RPMI7951 (cell line): ENCODE measurements at places on chromosomes 2 and 18. TPM values are rescaled to one million over a fixed set of nuclear protein-coding genes. Genes with fewer than 3 reads are reported as not detected.

GRCh38 chr2:223155956-223156355, 104.0 kb downstream of the KCNE4 start:
- no peak for DNase-seq

DNA sequence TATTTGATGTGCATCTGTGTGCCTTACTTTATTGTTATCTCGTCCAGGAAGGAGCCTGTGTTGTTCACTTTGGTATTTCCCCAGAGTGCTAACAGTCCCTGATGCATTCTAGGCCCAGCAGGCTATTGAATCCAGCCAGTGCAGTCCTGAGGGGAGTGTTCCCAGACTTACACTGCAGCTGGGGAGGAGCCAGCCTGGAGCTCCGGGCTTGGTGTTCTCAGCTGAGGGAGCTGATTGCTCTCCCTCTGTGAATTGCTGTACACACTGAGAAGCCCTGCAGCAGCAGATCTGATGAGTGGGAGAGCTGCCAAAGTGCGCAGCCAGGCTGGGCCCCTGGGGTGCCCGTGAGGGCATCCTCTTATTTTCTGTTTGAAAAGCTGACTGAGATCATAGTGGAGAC, 159.2 kb downstream of the GALNT3 start:
- DNase-seq: no peak

- DNase-seq: no peak
Measured at GRCh38 chr2:9700109-9700495, 69.3 kb upstream of the YWHAQ start.

DNA sequence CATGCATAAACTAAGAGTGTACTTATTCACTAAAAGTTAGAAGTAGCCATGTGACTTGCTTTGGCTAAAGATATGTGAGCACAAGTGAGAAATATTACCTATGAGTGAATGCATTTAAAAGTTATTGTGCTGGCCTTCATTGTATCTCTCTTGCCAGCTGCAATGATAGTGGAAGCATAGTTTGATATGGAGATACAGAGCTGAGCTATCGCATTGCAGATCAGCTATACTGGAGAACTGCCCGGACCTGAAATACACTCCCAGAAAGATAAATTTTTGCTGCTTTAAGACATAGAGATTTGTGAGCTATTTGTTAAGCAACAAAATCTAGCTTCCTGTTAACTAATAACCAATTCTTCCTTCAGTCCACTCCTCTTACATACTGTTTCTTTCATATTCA, 571.1 kb downstream of the CPS1 start:
- no peak for DNase-seq

CXCR2 gene
- not detected in 2 replicates for total RNA-seq

- peak; percentile 28 for DNase-seq
Measured at GRCh38 chr2:26530696-26531095, 52.8 kb upstream of the OTOF start.

DNA sequence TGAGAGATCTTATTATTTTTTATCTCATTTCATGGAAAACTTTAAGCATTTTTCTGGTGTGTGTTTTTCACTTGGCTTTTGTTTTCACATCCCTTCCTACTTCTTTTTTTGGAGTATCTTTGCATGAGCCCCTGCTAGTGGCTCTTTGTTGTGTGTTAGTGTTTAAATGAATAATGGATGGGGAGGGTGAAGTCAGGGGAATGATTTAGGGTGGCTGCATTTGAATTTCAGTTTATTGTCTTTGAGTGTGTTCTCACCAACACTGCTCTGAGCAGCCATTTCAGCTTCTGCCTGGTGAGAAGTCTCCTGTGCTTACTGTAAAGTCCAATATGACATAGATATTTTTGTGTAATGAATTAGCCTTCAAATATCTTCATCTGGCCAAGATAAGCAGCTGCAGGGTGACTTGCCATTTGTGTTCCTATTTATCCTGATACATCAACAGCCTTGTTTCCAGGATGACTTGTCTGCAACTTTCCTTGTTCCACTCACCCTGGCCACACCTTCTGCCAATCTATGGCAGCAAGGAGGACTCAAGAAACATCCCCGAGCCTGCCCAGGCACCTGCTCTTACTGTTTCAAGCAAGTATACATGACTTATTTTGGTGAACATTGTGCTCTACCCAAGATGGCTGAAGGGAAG, 182.6 kb downstream of the PDE11A start:
- DNase-seq: no peak

GRCh38 chr2:34836361-34836760, 1237.3 kb upstream of the FAM98A start:
- DNase-seq: no peak

GRCh38 chr2:238774980-238775509, 72.8 kb upstream of the TWIST2 start:
- DNase-seq: no peak

GRCh38 chr2:42493468-42494354, at the start of gene KCNG3:
Gene KCNG3 (minus strand): TSS chr2:42493982. CDS start chr2:42493501, 481 bp downstream.
- peak; percentile 67 for DNase-seq

GRCh38 chr2:136357007-136357380, 239.0 kb upstream of the CXCR4 start:
- no peak for DNase-seq

ANKRD29 gene
- total RNA-seq: 1.6 and 1.8 TPM in 2 replicates

DNA sequence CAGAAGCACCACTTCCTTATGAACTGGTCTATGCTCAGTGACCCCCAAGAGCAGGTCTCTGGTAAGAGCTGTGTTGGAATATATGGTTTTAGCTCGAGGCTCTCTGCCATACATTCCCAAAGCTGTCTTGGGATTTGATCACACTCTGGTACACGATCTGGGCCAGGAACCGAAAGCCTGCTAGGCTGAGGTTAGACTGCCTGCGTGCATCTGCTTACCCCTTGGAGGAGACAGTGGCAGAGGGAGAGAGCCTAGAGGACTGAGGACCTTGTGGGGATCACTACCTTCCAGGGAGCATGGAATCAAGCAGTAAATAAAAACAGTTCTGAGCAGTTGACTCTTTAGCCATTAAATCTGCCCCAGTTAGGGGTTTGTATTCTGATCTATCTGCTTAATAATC, 63.7 kb downstream of the ZNF532 start:
- no peak for DNase-seq

DNA sequence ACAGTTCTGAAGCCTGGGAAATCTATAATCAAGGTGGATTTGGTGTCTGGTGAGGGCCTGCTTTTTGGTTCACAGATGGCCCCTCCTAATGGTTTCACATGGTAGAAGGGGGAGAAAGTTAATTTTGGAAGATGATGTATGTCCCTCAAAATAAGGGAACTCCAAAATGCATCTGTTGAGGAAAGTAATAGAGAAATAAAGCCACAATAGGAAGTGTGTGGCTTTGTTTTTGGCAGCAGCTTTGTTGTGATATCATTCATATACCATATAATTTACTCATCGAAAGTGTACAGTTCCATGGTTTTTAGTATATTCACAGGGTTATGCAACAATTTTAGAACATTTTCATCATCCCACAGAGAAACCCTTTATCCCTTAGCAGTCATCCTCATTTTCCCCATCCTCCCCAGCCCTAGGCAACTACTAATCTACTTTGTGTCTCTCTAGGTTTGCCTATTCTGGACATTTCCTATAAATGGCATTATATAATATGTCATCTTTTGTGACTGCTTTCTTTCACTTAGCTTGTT, 274.0 kb upstream of the FAM98A start:
- DNase-seq: no peak

DNA sequence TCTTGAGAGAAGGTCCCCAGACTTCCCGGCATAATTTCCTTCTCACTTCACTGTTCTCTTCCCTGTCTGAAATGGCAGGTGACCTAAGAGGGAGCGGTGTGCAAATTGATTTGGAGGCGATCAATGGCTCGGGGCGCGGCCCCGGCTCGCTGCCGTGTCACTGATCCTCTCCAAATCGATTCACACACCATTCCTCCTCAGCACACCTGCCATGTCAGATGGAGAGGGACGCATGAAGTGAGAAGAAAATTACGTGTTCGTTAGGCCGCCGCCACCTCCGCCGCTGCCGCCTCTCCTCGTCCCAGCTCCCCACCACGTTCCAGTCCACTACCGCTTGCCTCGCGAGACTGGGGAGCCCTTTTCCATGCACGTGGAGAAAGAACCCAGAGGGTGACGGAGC, 31.8 kb upstream of the BCL11A start:
- no peak for DNase-seq

- DNase-seq: peak; percentile 10
Measured at GRCh38 chr2:209986415-209986814, 16.0 kb upstream of the RPE start.

DNA sequence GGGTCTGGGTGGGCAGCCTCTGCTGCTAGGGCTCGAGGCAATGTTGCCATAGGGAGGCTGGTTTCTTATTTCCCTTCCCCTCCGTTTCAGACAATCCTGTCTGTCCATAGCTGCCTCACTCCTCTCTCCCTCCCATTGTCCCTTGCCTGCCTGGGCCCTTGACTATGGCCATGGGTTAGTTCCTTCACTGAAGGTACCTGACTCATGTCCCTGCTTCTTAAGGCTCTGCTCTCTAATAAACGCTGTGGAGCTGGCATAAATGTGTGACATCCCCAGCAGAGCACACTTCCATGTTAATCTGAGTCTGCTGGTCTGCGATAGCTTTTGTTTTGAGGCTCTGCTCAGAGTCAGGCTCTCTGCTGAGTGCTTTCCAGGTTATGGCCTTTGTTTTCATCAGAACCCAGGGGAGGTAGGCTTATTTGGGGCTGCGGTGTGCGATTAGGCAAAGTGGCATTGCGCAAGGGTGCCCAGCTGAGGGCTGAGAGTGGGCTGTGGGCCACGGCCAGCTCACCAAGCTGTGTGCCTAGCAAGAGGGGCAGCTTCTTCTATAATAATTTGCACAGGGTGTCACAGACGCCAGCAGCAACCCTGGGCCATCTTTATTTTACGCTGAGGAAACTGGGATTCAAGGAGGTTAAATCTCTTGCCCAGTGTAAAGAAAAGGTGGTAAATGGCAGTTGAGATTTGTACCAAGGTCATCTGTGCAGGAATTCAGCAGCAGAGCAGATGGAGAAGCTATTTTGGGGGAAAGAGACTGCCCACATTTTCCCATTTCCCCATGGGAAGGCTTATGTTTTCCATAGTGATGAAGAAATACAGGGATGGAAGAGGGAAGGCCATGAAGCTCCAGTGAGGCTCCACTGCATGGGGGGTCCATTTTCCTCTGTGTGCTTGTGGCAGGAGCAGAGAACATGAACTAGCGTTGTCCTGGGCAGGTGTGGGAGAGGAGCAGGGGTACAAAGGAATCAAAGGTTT, 25.6 kb downstream of the MRPL33 start:
- no peak for DNase-seq

- DNase-seq: no peak
Measured at GRCh38 chr2:10303181-10303693, 533 bp downstream of the HPCAL1 start.

RPS27A gene
- 2,870 and 2,901 TPM in 2 replicates for total RNA-seq

- no peak for DNase-seq
Measured at GRCh38 chr2:84386336-84387040, 72.6 kb downstream of the SUCLG1 start.

DNA sequence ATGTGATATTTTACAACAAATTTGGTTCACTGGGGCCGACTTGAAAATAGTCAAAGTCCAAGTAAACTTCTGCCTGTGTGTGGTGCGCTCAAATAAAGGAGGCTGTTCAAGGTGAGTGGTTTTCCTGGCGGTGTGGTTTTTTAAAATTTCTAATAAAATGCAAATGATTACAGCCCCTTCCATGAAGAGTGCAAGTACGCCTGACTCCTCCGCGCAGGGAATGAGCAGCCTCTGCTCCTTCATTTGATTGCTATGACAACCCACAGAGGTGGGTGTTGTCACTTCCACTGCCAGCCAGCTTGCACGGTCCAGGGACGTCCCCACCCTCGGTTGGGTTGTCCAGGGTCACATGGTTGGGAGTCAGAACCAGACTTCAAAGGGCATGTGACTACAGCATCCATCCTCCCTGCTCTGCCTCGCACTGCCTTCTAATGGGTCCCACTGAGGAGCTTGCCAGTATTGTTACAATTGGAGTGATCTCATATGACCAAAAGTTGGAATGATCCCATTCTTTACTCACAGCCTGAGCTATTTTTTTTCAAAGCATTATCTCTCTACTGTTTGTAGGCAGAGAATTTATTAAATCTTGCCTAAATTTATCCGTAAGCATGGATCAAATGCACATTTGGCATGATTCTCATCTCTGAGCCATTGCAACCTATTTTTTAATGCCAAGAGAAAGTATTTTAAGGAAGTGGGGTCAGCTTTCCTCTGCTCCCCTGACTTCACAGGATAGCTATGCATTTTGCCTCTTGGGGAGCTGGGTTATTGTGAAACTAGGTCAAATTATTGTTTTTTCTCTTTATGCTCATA, 121.3 kb downstream of the AGAP1 start:
- no peak for DNase-seq

DNA sequence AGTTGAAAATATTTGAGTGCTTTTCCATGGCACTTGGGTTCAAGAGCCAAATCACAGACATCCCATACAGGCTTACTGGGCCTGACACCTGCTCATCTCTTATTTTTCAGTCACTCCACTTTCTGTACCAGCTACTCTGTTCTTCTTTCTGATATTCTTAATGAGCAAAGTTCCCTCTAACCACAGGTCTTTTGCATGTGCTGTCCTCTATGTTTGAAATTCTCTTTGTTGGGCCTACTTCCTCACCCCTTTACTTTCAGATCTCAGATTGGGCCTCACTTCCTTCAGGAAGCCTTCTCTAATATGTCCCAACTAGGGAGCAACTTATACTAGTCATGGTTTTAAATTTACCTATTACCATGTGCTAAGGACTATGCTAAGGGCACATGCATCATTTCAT, 81.8 kb upstream of the RBMS1 start:
- DNase-seq: no peak

CYP27C1 gene
- 3.5 TPM in 2 replicates for total RNA-seq

HOXD1 gene
- total RNA-seq: 0.39 and 0.96 TPM in 2 replicates

DNA sequence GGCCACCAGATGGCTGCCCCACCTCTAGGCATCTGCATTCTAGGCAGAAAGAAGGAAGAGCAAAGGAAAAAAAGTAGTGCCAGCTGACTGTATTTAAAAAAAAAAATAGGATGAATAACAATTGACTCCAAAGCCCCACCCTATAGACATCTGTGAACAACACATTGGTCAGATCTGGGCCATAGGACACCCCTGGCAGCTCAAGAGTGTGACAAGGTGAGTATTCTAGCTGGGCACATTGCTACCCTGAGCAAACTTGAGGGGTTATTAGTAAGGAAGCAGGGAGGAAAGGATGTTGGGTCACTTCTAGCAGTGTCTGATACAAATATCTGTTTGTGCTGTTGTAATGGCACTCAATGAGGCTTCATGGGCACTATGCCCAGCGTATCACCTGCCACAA, 58.6 kb upstream of the NPAS2 start:
- DNase-seq: no peak

- DNase-seq: no peak
Measured at GRCh38 chr2:58122540-58122939, 75.9 kb downstream of the VRK2 start.

GRCh38 chr2:5696945-5697521, 4.8 kb downstream of the SOX11 start:
- DNase-seq: no peak

- DNase-seq: peak; percentile 14
Measured at GRCh38 chr2:25056098-25056821, 14.4 kb downstream of the EFR3B start.

- no peak for DNase-seq
Measured at GRCh38 chr2:186611526-186611925, 21.7 kb downstream of the ITGAV start.

GRCh38 chr2:169877398-169877797, 50.1 kb downstream of the UBR3 start:
- DNase-seq: peak; percentile 23
